HuH-7 (cell line): ENCODE measurements at places on chromosomes 2 and 18.

DNA sequence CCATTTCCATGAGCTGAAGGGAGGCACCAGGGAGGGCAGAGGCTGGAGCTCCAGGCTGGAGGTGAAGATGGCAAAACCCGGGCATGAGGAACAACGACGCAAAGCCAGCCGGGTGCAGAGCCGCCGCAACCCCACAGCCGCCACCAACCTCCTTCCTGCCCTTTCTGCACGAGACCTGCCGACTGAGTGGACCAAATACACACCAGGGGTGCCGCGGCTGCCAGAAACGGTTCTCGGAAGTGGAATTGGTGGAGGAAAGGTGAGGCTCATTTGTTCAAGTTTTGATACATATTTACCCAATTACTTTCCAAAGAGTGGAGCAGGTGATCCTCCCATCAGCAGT, 8.4 kb upstream of the CIDEA start:
- no peak for DNase-seq

GRCh38 chr2:43255296-43255910, 29.0 kb upstream of the ZFP36L2 start:
- no peak for DNase-seq

DNA sequence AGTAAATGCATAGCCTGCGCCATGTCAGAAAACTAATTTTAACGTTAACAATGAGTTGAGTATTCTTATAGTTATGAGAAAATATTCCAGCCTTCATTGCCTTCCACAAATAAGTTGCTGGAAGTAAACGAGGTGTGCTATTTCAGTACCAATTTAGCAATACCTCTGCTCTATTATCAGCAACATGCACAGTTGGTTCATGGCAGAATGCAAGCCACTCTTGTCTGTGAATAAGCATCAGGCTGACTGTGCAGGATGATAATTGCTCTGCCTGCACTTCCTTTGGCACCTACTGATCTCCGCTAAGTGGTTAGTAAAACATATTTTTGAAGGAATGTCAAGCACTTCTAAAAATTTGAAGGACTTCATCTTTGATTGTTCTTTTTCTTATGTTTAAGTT, 261.9 kb upstream of the SIX3 start:
- DNase-seq, result no peak

GRCh38 chr2:47309952-47310800, 92.8 kb upstream of the MSH2 start:
- DNase-seq, result peak; percentile 48

- no peak for DNase-seq
Measured at GRCh38 chr2:236904389-236905263, 181.1 kb upstream of the COPS8 start.

DNA sequence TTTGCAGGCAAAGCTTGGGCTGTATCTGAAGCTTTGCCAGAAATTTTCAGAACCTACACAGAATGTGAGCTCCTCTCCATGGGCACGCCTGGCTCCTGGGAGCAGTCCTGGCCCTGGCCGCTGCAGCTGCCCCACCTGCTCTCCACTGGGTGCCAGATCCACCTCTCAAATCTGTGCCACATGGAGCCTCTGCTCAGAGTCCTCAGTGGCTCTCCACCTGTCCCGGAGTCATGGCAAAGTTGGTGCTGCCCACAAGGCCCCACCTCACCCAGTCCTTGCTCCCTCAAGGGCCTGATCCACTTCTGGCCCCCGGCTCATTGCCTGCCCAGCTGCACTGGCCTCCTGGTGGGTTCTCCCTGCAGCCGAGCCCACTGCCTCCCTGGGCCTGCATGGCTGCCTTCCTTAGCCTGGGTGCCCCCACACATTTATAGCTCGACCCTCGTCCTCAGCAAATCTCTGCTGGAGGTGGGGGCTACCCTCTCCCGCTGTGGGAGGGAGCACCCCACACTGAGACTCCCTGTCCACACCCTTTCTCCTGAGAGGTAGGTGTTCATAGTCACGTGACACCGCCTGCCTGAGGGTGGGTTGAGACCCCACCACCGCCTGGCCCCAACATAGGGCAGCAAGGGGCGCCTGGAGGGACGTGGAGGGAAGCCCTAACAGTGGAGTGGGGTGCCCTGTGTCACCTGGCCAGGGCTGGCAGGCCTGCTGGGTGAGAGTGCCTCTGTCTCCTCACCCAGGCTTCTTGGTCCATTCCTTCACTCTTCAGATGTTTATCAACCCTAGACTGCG, 224.1 kb downstream of the SH3RF3 start:
- no peak for DNase-seq

- DNase-seq, result no peak
Measured at GRCh38 chr2:6342273-6342920, 523.3 kb downstream of the CMPK2 start.

DNA sequence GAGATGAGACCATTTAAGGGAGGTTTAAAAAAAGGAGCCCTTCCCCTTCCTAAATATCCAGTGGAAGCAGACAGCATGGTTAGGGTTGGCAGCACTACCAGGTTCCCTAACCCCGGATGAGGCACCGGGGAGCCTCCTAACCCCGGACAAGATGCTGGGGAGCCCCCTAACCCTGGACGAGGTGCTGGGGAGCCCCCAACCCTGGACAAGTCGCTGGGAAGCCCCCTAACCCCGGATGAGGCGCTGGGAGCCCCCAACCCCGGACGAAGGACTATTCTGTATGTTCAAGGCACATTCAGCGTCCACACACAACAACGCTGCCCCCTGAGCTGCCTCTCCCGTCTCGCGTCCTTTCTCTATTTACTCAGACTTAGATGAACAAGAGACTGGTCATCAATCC, 51.9 kb downstream of the ANKMY1 start:
- DNase-seq, result no peak

- DNase-seq, result no peak
Measured at GRCh38 chr18:45339810-45340550, 275.3 kb upstream of the SLC14A2 start.

GRCh38 chr2:173394091-173394974, 39.7 kb downstream of the CDCA7 start:
- DNase-seq, result no peak

GRCh38 chr2:113980946-113981345, 91.1 kb downstream of the ACTR3 start:
- DNase-seq, result no peak

DNA sequence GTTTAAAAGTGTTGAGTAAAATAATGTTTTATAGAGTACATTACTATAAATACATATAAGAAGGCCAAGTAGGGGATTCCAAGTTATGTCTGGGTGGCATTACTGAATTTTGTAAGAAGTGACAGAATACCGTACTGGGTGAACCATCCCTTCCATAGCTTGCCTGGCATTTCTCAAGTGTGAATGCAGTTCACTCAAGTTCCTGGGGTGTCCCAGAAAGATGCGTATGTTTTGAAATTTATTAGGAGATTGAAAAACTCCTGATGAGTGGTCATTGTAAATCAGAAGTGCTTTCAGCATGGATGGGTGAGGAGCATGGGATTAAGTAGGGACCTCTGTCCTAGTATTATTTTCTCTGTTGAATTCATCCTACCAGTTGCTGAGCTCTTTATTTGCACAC, 103.2 kb downstream of the VAPA start:
- no peak for DNase-seq

GRCh38 chr2:202773301-202773973, 98.1 kb downstream of the ICA1L start:
- peak; percentile 27 for DNase-seq

DNA sequence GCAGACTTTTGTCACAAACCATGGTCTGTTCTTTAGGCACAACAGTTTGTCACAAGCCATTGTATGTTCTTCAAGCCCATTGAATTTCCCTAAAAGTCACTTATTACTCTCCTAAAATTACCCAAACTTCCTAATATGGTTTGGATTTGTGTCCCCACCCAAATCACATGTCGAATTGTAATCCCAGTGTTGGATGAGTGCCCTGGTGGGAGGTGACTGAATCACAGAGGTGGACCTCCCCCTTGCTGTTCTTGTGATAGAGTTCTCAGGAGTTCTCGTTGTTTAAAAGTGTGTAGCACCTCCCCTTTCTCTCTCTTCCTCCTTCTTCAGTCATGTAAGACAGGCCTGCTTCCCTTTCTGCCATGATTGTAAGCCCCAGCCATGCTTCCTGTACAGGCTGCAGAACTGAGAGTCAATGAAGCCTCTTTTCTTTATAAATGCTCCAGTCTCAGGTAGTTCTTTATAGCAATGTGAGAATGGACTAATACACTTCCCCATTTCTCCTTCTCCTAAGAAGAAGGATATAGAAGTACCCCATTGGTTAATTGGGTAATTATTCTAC, 11.2 kb upstream of the GYPC start:
- DNase-seq, result no peak

- no peak for DNase-seq
Measured at GRCh38 chr2:43328133-43328532, 101.7 kb upstream of the ZFP36L2 start.

DNA sequence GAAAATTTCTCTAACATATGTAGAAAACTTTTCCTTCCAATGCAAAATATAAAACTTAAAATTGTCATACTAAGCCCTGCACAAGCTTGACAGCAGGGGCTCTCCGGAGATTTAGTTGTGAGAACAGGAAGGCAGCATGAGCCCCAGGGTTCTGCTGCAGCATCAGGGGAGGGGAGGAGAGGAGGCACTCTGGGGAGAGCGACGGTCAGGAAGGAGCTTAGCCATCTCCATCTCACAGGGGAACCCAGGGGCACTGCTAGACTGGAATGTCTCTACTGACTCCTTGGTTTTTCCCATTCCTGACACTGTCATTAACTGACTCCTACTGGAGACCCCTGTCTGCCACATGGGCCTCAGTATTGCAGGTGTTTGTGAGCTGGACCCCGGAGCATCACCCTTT, 123.6 kb downstream of the GPR39 start:
- no peak for DNase-seq

DNA sequence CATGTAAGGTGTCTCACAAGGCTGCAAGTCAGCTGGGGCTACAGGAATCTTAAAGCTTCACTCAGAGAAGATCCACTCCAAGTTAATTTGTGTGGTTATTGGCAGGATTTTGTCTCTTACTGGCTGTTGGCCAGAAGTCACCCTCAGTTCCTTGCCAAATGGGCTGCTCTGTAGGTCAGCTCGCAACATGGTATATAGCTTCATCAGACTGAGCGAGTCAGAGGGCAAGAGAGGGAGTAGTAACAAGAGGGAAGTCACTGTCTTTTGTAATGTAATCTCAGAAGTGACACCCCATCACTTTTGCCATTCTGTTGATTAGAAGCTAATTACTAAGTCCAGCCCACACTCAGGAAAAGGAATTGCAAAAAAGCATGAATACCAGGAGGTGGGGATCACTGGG, 119.5 kb downstream of the LRRTM1 start:
- no peak for DNase-seq

DNA sequence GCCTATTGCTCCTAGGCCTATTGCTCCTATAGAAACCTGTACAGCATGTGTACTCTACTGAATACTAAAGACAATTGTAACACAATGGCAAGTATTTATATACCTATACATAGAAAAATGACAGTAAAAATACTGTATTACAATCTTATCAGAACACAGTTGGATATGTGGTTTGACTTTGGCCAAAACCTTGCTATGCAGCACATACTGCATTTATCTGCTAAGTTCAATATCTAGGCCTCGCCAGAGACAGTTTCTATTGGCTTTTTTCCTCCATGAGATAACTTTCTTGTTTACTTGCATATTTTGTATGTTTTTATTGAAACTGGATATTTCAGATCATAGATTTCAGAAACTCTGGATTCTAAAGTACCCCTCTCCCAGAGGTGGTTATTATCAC, 19.3 kb upstream of the TMEM87B start:
- DNase-seq, result no peak

- DNase-seq, result no peak
Measured at GRCh38 chr2:69797235-69797634, 32.2 kb upstream of the GMCL1 start.

- DNase-seq, result no peak
Measured at GRCh38 chr2:98929920-98930319, 6.1 kb downstream of the CRACDL start.

DNA sequence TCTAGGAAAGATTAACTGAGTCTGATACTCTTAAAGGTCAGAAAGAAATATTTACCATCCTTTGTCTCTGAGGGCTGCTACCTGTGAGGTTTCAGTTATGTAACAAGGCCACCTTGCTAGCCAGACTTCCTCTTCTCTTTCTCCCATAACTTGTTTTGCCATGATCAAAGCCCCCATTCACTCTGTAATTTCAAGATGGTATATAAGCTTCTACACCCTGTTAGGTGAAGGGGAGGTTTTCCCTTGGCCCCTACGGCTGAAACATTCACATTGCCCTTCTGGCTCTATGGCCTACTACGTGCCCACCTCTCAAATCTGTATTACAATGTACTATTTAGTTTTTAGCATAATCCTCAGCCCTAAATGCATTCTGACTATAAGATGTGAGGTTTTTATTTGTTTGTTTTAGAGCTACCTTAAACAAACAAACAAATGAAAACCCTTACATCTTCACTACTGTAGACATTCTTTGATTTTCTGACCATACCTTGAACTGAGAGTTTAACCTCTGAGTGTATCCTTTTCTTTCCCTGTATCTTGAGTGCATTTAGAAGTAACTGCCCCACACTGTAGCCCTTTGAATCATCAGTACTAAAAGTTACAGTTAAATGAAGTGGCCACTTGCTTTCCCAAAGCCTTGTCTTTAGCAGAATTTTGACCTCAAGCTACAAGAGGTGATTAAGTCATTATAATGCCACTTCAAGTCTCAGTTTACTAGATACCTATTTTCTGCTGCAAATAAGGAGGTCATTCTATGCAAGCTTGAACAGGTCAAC, 332.2 kb downstream of the SOCS6 start:
- DNase-seq, result no peak

DNA sequence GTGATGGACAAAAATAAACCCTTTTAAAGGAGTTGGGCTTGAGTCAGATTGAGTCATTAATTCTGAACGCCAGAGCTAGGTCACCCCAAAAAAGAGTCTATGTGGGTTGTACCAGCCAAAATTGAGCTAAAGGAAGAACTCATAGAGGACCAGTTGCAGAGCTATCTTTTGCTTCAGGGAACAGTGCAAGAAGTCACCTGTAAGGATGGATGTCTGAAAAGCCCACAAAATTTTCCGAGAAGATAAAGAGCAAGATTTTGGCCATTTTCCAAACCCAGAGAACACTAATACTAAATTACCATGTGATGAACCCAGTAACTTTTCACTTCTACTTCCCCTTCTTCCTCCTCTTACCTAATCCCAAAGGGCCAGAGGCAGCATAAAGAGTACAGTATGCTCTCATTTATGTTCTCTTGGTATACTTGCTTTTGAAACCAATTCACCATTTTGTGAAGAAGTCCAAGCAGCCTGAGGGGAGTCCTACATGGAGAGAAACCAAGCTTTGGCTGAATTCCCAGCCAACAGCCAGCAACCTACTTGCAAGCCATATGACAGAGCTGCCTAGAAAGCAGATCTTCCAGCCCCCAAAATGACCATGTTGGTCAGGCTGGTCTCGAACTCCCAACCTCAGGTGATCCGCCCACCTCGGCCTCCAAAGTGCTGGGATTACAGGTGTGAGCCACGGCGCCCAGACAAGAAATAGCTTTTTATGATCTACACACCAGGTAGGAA, 551.7 kb downstream of the SATB2 start:
- DNase-seq, result no peak

- no peak for DNase-seq
Measured at GRCh38 chr2:1714291-1715064, 29.8 kb downstream of the PXDN start.

- DNase-seq, result no peak
Measured at GRCh38 chr2:38098421-38099098, 22.6 kb upstream of the CYP1B1 start.
